ENCODE measurements at places on chromosomes 1 and 21.

- no peak for DNase-seq
Measured at GRCh38 chr1:115355069-115355468, 17.0 kb upstream of the NGF start.

DNA sequence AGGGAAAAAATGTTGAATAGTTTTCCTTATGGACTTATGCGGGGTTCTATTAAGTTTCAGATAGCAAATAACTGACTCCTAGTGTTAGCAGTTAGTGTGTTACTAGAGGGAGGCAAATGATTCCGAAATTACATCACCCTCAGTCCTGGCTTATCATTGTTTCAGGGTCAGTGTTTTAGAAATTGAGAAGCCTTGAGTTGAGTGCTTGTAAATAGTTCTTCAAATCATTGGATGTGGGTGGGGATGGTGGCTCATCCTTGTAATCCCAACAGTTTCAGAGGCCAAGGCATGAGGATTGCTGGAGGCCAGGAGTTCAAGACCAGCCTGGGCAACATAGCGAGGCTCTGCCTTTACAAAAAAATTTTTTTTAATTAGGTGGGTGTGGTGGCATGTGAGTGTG lies 21.3 kb downstream of the SOAT1 start:
- no peak for DNase-seq

GRCh38 chr1:9347095-9347850 lies 54.6 kb downstream of the SPSB1 start:
- DNase-seq: no peak

DNA sequence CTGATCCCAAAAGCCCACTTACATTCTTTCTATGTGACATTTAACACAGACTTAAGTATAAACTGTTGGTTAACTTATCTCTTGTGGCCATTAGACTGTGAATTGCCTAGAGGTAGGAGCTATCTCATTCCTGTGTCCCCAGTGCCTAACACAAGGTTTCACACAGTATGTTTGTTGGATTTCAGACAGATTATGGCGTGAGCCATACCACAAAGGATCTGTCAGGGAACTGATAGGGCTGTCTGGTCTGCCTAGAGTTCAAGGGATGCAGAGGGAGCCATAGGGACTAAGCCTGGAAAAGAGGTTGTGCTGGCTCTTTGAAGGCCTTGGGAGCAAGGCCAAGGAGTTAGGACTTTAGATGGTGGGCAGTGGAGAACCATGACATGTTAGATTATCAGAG lies 40.0 kb downstream of the MEF2D start:
- DNase-seq: no peak

DNA sequence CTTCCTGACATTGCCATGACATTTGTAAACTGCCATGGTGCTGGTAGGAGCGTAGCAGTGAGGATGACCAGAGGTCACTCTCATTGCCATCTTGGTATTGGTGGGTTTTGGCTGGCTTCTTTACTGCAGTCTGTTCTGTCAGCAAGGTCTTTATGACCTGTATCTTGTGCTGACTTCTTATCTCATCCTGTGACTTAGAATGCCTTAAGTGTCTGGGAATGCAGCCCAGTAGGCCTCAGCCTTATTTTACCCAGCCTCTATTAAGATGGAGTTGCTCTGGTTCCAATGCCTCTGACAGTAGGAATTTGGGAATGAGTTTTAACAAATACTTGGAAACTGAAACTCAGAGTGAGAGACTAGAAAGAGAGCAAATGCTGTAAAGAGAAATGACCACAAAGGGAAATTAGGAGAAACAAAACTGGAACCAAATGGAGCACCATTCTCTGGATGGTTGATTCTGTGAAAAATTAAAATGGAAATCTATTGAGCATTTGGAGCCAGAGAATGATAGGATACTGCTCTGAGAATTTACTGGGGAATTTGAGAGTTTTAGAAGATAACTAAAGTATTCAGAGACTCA lies 50.1 kb upstream of the RHOU start:
- no peak for DNase-seq

GRCh38 chr1:20400341-20401177 lies 85.5 kb downstream of the CAMK2N1 start:
- no peak for DNase-seq

DNA sequence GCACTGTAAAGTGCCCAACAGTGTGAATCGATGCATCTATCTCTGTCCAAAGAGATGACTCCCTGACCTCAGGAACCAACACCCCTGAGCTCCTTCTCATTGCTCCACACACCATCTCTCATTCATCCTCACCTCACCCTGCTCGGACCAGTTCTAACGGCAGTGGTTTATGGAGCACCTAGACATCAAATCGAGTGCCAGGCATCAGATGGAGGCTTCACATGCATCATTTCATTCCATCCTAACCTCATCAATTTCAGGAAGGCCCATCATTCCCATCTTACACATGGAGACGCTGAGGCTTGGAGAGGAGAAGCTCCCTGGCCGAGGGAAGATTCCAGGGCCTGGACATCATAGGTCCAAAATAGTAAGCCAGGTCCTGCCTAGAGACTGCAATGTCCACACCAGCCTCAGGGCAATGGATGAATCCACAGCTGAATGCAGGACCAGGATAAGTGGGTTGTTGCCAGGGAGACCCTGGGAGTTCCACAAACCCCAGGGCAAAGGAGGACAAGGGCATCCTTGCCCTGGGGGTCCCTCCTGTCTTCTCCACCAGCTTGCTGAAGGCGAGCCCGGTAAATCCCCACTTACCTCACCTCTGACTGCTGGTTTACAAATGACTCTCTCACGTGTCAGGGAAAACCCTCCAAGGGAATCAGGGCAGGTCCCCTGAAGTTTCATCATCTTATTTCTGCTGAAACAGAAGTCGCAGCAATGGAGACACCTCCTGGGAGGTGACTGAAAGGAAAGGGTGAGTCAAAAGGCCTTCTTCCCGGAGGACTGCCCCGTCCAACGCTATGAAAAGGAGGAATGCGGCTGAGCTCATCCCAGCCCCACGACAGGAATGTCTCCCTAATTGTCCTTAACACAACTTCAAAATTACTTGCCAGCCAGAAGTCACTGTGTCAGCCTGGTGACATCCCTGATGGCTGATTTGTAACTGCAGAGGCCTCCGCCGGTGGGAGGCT lies 9.0 kb upstream of the IFFO2 start:
- peak; percentile 31 for DNase-seq

- no peak for DNase-seq
Measured at GRCh38 chr1:87826681-87827251, 498.1 kb downstream of the LMO4 start.

DNA sequence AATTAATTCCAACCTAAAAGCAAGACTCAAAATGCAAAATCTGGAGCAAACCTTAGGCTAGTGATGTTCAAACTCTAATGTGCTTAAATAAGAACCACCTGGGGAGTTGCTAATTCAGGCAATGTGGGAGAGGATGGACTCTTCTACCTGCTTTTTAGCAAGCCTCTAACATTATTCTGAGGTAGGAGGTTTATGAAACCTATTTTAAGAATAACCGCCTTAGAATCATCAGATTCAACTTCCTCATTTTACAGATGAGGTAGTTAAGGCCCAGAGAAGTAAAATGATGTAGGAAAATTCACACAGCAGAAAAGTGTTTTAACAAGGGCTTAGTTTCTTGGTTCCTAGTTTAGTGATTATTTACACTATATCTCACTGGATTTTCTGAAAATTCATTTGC lies 8.6 kb upstream of the NTNG1 start:
- no peak for DNase-seq

All from WTC11 (cell line).